ENCODE measurements at places on chromosomes 4 and X.

GRCh38 chrX:133884430-133885394 is 100.7 kb downstream of the GPC3 start:
- DNase-seq: no peak

GRCh38 chr4:11297201-11297600 is 131.5 kb downstream of the HS3ST1 start:
- DNase-seq: no peak

GRCh38 chrX:9456250-9457074 is 8.4 kb upstream of the TBL1X start:
- DNase-seq: no peak

DNA sequence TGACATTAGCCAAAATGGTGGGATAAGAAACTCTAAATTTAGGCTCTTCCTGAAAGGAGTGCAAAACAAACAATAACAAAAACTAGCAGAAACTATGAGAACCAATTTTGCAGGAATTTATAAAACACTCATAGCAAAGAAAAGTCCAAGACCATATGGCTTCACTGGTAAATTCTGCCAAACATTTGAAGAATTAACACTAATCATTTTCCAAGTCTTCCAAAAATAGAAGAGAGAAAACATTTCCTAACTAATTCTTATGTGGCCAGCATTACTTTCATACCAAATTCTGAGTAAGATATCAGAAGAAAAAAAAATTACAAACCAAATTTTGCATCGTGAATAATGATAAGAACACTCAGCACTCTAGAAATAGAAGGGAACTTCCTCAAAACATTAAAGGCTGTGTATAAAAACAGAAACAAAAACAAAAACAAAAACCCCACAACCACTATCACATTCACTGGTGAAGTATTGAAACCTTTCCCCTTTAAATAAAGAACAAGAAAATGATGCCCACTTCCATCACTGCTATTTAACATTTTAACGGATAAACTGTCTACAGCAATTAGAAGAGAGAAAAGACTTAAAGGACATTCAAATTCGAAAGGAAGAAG is 524.3 kb upstream of the GALNTL6 start:
- no peak for DNase-seq

GRCh38 chr4:139704915-139705485 is 39.4 kb downstream of the MGST2 start:
- DNase-seq: peak; percentile 21
